Effector memory CD8-positive, alpha-beta T cell (primary cell): ENCODE measurements at places on chromosomes 1 and 21.

DNA sequence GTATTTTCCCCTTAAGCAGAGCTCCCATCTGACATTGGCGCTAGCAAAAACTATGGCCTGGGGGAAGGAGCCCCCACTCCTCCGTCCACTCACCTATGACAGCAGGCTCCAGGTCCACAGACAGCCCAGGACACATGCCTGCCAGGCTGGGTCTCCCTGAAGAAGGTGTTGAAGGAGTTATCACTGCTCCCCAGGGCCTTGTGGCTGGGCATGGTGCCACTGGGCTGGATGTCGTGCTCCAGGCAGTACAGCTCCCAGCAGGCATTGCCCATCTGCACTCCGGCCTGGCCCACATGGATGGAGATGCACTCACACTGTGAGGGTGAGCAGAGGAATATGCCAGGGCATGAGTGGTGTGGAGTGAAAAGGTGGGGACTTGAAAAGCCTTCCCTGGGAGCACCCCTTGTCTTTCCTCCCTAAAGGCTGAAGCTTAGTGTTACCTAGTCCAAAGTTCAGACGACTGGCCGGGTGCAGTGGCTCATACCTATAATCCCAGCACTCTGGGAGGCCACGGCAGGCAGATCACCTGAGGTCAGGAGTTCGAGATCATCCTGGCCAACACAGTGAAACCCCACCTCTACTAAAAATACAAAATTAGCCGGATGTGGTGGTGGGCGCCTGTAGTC, 30.0 kb downstream of the RABIF start:
- H3K4me1 ChIP-seq: peaks cover 12% of the 10 kb centered on the region
- H3K27me3 ChIP-seq: peaks cover 35% of the 10 kb centered on the region
- H3K36me3 ChIP-seq: peaks cover 5% of the 10 kb centered on the region
- no peak for DNase-seq

GRCh38 chr1:159752135-159752580, 28.6 kb upstream of the DUSP23 start:
- no peaks in the 10 kb centered on the region for H3K4me1 ChIP-seq
- no peaks in the 10 kb centered on the region for H3K36me3 ChIP-seq
- no peak overlapping the region for H3K27ac ChIP-seq
- no peak for DNase-seq
- H3K4me3 ChIP-seq: no peak overlapping the region

GRCh38 chr1:210771131-210771530, 362.8 kb downstream of the KCNH1 start:
- DNase-seq: no peak
- no peaks in the 10 kb centered on the region for H3K36me3 ChIP-seq
- no peak overlapping the region for H3K27ac ChIP-seq
- no peak overlapping the region for H3K4me3 ChIP-seq

DNA sequence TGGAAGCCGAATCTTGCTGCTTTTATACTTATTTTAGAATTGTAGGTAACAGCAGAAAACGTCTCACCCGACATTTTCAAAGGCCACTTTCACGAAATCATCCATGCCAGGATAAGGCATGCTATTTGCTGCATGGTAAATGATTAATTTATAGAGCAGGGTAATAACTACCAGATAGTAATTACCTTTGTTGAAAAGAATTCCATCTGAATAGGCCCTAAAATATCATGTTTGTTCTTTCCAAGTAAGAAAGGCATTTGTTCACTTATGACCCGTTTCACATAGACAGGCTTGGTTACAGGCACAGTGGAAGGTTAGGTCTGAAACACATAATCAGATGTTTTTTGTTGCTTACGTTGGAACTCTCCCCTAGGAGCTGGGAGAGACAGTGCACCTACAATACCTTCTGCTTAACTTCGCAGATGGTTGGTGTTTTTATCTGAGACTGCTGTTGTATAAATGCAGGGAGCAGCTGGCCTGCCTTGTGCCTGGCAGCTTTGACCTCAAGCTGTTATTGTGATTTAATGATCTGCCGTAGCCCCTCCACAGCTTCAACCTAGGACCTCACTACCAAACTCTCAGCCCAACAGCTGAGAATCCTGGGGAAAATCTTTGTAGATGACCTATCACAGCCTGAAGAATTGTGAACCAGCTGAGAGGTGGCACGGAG, 1.6 kb downstream of the SLC44A3 start:
- H3K36me3 ChIP-seq: no peaks in the 10 kb centered on the region
- H3K27ac ChIP-seq: no peak overlapping the region
- no peak overlapping the region for H3K4me3 ChIP-seq
- DNase-seq: no peak
- peaks cover 52% of the 10 kb centered on the region for H3K27me3 ChIP-seq

DNA sequence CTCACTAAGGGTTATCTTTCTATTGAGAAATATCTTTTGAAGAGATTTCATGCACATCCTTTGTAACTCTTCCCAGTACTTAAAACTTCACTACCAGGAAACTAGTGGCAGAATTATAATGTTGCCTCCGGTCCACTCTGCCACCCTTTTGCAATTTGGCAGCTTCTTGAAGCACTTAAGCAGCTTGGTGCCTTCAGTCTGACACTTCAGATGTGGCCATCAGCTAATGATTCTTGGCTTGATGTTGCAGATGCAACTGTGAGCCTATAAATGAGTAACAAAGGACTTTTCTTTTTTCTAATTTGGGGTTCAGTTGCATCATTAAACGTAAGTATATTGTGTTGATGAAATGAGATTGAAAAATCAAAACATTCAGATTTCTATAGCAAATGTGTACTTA, 187.5 kb upstream of the C21orf91 start:
- no peaks in the 10 kb centered on the region for H3K27me3 ChIP-seq
- H3K27ac ChIP-seq: no peak overlapping the region
- H3K36me3 ChIP-seq: no peaks in the 10 kb centered on the region
- no peak for DNase-seq
- no peaks in the 10 kb centered on the region for H3K4me1 ChIP-seq
- no peak overlapping the region for H3K4me3 ChIP-seq

DNA sequence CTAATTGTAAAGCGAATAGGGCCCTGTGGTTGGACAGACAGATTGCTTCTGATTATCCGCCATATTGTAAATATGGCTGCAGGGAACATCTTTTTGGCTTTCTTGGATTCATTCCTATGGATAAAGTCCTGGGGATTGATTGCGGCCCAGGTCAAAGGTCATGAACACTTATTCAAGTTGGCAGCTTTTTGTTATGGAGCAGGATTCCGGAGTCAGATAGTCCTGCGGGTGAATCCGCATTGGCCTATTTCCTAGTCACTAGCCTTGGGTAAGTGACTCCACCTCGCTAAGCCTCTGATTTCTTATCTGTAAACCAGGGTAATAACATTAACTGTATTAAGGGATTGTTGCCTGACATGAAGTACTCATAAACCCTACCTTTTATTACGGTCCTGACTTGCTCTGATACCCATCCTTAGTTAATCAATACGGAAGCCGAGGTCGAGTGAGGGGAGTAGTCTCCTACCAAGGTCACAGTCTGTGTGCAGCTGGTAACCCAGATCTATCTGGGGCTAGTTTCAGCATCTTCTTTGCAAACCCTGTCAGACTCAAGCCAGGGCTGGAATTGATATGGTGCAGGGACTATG, 31.7 kb downstream of the EDN2 start:
- no peaks in the 10 kb centered on the region for H3K36me3 ChIP-seq
- DNase-seq: no peak
- H3K27ac ChIP-seq: no peak overlapping the region
- H3K27me3 ChIP-seq: peaks cover 36% of the 10 kb centered on the region
- no peaks in the 10 kb centered on the region for H3K4me1 ChIP-seq

- peaks cover 9% of the 10 kb centered on the region for H3K36me3 ChIP-seq
- peaks cover 14% of the 10 kb centered on the region for H3K4me1 ChIP-seq
- H3K27me3 ChIP-seq: no peaks in the 10 kb centered on the region
- DNase-seq: no peak
- no peak overlapping the region for H3K4me3 ChIP-seq
These were observed 48.2 kb downstream of the UBE2T start for GRCh38 chr1:202293569-202293968.

DNA sequence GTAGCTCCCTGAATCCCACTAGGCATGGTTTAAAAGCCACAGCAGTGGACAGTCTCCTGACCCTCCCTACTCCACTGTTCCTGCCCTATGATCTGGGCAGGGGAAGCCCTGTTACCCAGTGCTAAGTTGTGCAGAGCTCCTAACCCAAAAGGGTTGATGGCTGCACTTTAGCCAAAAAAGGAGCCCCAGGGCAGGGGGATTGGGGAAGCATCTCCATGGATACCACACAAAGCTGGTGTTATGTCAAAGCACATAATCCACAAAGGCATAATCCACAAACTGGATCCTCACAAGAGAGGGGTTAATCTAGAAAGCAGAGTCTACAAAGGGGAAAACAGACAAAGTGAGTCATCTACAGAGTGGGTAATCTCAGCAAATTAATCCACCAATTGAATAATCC, 5.7 kb downstream of the RSPO1 start:
- peaks cover 89% of the 10 kb centered on the region for H3K27me3 ChIP-seq
- H3K36me3 ChIP-seq: no peaks in the 10 kb centered on the region
- no peak for DNase-seq
- no peak overlapping the region for H3K4me3 ChIP-seq

DNA sequence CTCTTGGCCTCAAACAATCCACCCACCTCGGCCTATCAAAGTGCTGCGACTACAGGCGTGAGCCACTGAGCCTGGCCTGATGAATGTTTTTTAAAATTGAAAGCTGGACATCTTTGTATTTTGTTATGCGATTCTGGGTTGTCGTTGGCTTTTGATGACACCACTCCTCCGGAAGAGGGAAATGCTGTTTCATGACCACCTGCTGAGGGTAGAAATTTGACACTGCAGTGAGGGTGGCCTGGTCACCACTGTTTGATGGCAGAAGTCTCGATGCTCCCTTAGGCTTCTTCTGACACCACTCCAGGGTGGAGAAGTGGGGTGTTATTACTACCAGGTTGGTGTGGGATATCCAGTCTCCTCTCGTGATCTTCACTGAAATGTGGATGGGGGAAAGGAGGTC, 357.2 kb downstream of the RGS7 start:
- H3K36me3 ChIP-seq: no peaks in the 10 kb centered on the region
- no peak overlapping the region for H3K4me3 ChIP-seq
- H3K27me3 ChIP-seq: no peaks in the 10 kb centered on the region
- H3K27ac ChIP-seq: no peak overlapping the region
- no peak for DNase-seq
